ENCODE measurements at places on chromosomes 2 and 18. TPM values are rescaled to one million over a fixed set of nuclear protein-coding genes. Genes with fewer than 3 reads are reported as not detected.
A peak's percentile ranks its signal among the peaks of the same experiment; 100 is the strongest.

GRCh38 chr2:178782236-178782635 is 25.0 kb downstream of the TTN start:
- no peaks in the 10 kb centered on the region for H3K4me1 ChIP-seq
- no peak overlapping the region for H3K4me3 ChIP-seq
- no peak overlapping the region for H3K27ac ChIP-seq
- no peak for DNase-seq

ACTG2 gene
- total RNA-seq, result 3.8 TPM

DNA sequence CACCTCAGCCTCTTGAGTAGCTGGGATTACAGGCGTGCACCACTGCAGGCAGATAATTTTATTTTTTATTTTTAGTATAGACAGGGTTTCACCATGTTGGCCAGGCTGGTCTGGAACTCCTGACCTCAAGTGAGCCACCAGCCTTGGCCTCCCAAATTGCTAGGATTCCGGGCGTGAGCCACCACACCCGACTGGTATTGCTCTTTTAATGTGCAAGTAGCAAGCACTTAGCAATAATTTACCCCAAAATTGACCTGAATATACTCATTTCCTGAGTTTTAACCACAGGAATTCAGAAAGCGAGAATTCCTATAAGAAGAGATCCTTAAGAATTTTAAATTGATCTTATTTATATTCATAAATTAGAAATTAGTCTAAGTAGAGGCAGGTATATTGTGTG is 169.1 kb downstream of the CDH2 start:
- H3K27me3 ChIP-seq, result no peaks in the 10 kb centered on the region
- no peak for DNase-seq
- no peaks in the 10 kb centered on the region for H3K36me3 ChIP-seq
- H3K27ac ChIP-seq, result no peak overlapping the region
- no peak overlapping the region for H3K4me3 ChIP-seq

MAB21L4 gene
- total RNA-seq, result not detected

GRCh38 chr2:225425284-225425683 is 25.8 kb downstream of the NYAP2 start:
- H3K4me3 ChIP-seq, result no peak overlapping the region
- H3K27me3 ChIP-seq, result no peaks in the 10 kb centered on the region
- H3K27ac ChIP-seq, result no peak overlapping the region
- no peaks in the 10 kb centered on the region for H3K4me1 ChIP-seq
- no peak for DNase-seq

IMPA2 gene
- 25.2 TPM for total RNA-seq

PRPF40A gene
- 107 TPM for total RNA-seq

DNA sequence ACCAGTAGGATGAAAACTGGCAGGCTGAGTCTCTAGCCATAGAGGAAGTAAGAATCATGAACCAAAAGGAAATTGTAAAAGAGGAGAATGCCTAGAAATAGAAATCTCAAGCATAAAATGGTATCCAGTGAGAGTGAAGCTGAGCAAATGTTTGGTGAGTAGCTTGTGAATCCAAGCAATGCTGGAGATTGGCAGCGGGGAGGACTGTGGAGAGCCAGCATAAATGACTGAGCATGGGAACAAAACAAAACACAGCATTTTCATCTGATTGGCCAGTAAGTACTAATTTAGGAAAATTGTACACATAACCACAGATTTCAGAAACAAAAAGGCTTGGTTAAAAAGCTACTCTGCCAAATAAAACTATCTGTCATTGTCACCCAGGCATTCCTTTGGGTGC is 390.0 kb downstream of the STK39 start:
- no peaks in the 10 kb centered on the region for H3K27me3 ChIP-seq
- no peak overlapping the region for H3K27ac ChIP-seq
- no peaks in the 10 kb centered on the region for H3K4me1 ChIP-seq
- no peak for DNase-seq
- H3K36me3 ChIP-seq, result no peaks in the 10 kb centered on the region

- no peaks in the 10 kb centered on the region for H3K4me1 ChIP-seq
- H3K27ac ChIP-seq, result no peak overlapping the region
- no peak overlapping the region for H3K4me3 ChIP-seq
- DNase-seq, result no peak
Observed at GRCh38 chr2:124149571-124149970, 124.5 kb downstream of the CNTNAP5 start.

DNA sequence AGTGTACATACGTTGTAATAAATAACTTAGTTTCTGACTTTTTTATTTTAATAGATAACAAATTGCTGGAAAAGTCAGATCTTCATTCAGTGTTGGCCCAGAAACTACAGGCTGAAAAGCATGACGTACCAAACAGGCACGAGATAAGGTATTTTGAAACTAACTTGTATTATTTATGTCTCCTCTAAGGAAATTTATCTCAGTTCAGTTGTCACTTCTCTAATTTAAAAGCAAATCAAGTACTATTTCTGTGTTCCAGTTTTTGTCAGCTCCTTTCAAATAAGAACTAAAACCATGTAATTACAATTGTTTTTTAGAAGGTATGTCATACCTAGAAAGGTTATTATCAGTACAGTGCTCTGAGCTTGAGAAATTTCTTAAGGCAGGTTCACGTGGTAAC is 4.6 kb downstream of the ATG16L1 start:
- no peaks in the 10 kb centered on the region for H3K27me3 ChIP-seq
- no peak for DNase-seq
- no peak overlapping the region for H3K27ac ChIP-seq
- H3K4me3 ChIP-seq, result no peak overlapping the region
- no peaks in the 10 kb centered on the region for H3K36me3 ChIP-seq

GRCh38 chr2:105912081-105912480 is 167.4 kb downstream of the NCK2 start:
- no peaks in the 10 kb centered on the region for H3K4me1 ChIP-seq
- no peak overlapping the region for H3K4me3 ChIP-seq
- no peaks in the 10 kb centered on the region for H3K27me3 ChIP-seq
- no peak for DNase-seq
- H3K36me3 ChIP-seq, result no peaks in the 10 kb centered on the region

- no peak overlapping the region for H3K27ac ChIP-seq
- no peaks in the 10 kb centered on the region for H3K4me1 ChIP-seq
- H3K36me3 ChIP-seq, result no peaks in the 10 kb centered on the region
- H3K4me3 ChIP-seq, result no peak overlapping the region
- no peak for DNase-seq
Observed at GRCh38 chr2:141595316-141595920, 535.4 kb downstream of the LRP1B start.

DNA sequence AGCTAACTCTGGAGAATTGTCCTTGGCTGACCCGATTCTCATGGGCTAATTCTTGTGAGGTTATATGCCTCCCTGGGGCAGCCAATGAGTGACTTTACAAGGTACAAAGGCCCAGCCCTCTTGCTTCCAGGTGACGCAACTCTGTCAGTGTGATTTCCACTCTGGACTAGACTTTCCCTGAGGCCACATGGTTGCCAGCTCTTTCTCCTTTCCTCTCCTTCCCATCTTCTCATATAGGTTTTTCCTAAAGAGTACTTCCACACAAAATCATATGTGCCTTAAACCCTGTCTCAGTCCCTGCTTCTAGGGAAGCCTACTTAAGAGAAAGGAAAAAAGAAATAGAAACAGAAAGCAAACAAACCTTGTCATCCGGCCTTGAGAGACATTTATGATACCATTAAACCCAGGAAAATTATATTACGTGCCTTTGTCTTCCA is 226.2 kb upstream of the ZSWIM2 start:
- no peak overlapping the region for H3K27ac ChIP-seq
- DNase-seq, result no peak
- no peaks in the 10 kb centered on the region for H3K27me3 ChIP-seq
- no peak overlapping the region for H3K4me3 ChIP-seq
- no peaks in the 10 kb centered on the region for H3K4me1 ChIP-seq

DNA sequence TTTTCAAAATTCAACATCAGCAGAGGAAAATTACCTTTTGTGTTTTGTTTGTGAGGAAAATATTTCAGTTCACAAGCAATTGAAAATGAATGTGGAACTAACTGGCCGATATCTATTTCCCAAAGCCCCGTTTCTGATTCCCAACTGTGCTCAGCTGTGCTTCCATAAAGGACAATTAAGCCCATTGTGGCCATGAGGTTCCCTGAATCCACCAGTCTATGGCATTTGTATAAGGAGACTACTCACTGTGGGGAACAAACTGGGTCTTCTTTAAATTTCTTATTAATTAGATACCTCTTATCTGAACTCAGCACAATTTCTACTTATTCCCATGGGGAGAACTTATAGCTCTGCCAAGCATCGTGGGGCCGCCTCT is 31.4 kb upstream of the AGAP1 start:
- no peaks in the 10 kb centered on the region for H3K36me3 ChIP-seq
- H3K4me3 ChIP-seq, result no peak overlapping the region
- DNase-seq, result no peak
- H3K27me3 ChIP-seq, result no peaks in the 10 kb centered on the region
- H3K27ac ChIP-seq, result no peak overlapping the region

DNA sequence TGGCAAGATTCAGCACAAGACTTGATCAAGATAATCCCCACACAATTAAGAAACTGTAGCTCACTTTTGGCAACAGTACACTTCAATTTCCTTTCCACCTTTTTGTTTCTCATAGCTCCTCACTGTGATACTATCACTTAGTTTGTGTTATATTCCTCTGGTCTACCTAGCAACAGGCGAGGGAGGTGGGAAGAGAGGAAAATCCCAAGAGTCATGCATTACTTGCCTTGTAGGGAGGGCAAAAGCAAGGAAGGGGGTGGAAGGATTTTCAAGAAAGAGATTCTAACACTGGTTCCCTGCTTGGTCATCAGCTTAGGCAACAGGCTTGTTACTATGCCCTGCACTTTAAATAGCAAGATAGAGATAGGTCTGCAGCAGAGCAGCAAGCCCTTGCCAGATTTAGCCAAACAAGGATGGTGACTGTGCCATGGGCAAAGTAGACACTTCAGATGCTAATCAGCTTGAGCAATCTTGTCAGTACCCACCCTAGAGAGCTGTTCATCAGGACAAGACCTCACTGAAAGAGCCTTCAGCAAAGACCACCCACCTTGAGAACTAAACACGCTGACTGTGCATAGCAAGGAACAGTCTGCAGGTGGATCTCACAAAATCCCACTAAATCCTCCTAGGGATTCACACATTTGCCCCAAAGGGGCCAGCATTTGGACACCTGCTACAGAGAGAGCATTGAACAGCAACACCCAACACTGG is 134.6 kb downstream of the MBD2 start:
- no peak overlapping the region for H3K4me3 ChIP-seq
- no peaks in the 10 kb centered on the region for H3K27me3 ChIP-seq
- no peaks in the 10 kb centered on the region for H3K4me1 ChIP-seq
- no peaks in the 10 kb centered on the region for H3K36me3 ChIP-seq
- no peak for DNase-seq

DNA sequence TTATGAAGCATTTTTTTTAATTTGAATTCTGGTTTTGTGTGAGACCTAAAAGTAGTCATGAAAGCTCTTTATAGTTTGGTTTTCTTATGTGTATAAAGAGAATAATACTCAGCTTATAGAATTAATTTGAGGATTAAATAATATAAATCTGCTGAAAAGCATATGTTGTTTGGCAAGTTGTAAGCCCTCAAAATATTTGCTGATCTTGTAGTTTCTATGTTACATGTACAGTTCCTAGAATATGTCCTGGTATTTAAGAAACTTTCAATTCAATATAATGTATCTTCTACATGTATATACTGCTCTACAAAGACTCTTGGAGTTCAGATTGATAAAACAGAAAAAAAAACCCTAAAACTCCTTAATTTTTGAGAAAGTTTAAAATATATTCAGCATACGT is 605.5 kb upstream of the FAM98A start:
- no peaks in the 10 kb centered on the region for H3K36me3 ChIP-seq
- DNase-seq, result no peak
- no peaks in the 10 kb centered on the region for H3K27me3 ChIP-seq
- H3K4me3 ChIP-seq, result no peak overlapping the region
- no peaks in the 10 kb centered on the region for H3K4me1 ChIP-seq

CREG2 gene
- not detected for total RNA-seq

GRCh38 chr2:103875131-103875530 is 978.8 kb upstream of the POU3F3 start:
- H3K27ac ChIP-seq, result no peak overlapping the region
- no peaks in the 10 kb centered on the region for H3K4me1 ChIP-seq
- no peak overlapping the region for H3K4me3 ChIP-seq
- no peaks in the 10 kb centered on the region for H3K27me3 ChIP-seq
- DNase-seq, result no peak

- no peaks in the 10 kb centered on the region for H3K27me3 ChIP-seq
- no peak for DNase-seq
- H3K36me3 ChIP-seq, result no peaks in the 10 kb centered on the region
- no peak overlapping the region for H3K4me3 ChIP-seq
- H3K27ac ChIP-seq, result no peak overlapping the region
Observed at GRCh38 chr2:35585972-35586371, 769.6 kb upstream of the CRIM1 start.

LGALSL gene
- total RNA-seq, result 16.5 TPM

DNA sequence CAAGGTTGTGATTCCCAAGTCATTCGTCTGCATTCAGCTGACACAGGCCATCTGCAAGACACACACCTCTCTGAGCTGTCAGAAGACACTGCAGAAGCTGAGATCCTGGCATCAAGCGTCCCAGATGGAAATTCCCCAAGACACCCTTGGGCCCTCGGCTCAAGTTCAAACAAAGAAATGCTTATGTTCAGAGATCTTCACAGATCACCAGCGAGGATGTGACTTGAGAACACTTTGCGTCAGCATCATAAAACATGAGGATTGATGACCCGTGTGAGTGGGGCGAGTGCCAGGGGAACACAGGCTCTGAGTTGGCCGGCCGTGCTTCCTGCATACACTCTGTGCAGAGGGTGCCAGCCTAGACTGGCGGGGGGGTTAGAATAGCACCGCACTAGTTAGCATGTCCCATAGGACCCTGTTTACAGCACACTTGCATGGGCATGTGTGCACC is 36.8 kb downstream of the KCNIP3 start:
- H3K4me1 ChIP-seq, result no peaks in the 10 kb centered on the region
- peak overlapping the region; percentile 17 for H3K27ac ChIP-seq
- peak; percentile 95 for DNase-seq
- H3K27me3 ChIP-seq, result no peaks in the 10 kb centered on the region

NAT8 gene
- total RNA-seq, result not detected

Data from breast epithelium (tissue), 4 donors.